OCI-LY7 (cell line): ENCODE measurements at places on chromosomes 6 and 20. TPM values are rescaled to one million over a fixed set of nuclear protein-coding genes. Genes with fewer than 3 reads are reported as not detected.

GRCh38 chr6:119285908-119286625, 63.5 kb downstream of the MAN1A1 start:
- no peak for DNase-seq

The TTI1 gene
- total RNA-seq: 26.5 and 28.7 TPM in 2 replicates

DNA sequence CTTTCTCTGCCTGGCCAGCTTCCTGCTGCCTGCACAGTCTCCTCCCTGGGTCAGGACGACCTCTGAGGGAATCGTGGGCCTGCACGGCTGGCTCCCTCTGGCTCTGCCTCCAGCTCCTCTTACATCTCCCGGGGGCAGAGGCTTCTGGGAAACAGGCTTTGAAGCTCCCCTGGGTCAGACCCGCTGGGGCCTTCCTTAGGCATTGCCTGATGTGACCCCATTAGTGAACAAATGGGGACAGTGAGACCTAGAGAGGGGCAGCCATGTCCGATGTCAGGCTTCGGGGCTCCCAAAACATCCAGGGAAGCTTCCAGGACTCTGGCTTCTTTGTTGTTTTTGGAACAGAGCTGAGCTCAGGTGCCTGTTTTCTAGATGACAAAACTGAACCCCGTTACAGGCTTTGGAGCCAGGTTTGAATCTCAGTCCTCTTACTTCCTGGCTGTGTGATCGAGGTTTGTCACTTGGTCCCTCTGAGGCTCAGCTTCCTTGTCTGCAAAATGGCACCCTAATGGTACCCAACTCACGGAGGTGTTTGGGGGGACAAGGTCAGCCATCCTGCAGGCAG, 94.3 kb downstream of the CEBPB start:
- DNase-seq: peak; percentile 29

DNA sequence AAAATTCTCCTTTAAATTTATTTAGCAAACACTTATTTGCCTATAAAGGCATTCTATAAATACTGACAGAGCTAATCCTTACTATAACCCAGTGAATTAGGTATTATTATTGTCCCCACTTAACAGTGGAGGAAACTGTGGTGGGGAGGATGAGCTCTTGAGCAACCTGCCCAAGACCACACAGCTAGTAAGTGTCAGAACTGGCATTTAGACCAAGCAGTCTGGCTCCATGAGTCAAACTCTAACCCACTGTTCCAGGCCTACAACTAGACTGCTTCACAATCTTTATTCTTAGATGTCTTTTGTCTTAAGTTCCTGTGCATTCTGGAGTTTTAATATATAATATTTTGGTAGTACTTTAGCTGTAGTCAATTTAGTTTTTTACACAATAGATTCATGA, 530.8 kb downstream of the BCKDHB start:
- no peak for DNase-seq

DNA sequence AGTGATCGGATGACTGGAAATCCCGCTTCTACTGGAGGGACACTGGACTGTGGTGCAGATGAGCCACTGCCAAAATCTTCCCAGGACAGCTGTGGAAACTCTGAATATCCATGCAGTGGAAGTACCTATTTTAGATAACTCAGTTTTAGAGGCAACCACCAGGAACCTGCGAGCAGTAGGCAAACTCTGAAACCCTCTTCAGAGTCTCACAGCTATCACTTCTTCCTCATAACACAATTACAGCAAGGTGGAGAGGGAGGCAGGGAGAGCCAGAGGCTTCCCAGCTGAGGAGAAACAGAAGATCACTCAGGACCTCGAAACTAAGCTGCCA, 322.8 kb upstream of the NT5E start:
- DNase-seq: no peak

The KIZ gene
- 23.7 and 34.1 TPM in 2 replicates for total RNA-seq

DNA sequence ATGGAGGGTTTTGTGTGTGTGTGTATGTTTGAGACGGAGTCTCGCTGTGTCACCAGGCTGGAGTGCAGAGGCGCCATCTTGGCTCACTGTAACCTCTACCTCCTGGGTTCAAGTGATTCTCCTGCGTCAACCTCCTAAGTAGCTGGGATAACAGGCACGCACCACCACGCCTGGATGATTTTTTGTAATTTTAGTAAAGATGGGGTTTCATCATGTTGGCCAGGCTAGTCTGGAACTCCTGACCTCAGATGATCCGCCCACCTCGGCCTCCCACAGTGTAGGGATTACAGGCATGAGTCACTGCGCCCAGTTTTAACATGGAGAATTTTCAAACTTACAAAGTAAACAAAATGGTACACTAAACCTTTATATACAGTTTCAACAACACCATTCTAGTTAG, 22.8 kb downstream of the AMD1 start:
- DNase-seq: no peak

DNA sequence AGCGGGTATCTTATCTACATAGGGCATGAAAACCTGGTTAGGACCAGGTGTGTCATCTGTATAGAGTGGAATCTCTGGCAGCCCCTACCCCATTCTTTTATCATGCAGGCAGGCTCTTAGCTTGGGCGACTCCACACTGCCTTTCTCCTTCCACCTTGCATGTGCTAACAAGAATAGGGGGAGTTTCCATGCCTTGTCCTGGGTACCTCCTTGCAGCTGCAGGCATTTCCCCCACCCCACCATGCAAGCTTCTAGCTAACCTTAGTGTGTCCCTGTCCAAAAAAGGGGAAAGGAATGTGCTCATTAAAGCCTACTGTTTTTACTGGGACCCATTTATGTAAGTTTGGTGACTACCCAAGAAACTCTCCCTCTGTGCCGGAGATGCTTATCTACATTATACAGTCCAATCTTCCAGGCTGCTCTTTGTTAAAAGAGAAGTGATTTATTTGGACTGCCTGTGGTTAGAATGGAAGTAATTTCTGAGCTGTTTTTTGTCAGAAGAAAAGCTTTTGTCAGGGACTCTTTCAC, 10.5 kb upstream of the CEP43 start:
- DNase-seq: no peak

The VSX1 gene
- total RNA-seq: not detected in 2 replicates

The CD83 gene
- total RNA-seq: 12.1 and 15.0 TPM in 2 replicates
